ENCODE measurements at places on chromosomes 12 and 14.
A peak's percentile ranks its signal among the peaks of the same experiment; 100 is the strongest.

DNA sequence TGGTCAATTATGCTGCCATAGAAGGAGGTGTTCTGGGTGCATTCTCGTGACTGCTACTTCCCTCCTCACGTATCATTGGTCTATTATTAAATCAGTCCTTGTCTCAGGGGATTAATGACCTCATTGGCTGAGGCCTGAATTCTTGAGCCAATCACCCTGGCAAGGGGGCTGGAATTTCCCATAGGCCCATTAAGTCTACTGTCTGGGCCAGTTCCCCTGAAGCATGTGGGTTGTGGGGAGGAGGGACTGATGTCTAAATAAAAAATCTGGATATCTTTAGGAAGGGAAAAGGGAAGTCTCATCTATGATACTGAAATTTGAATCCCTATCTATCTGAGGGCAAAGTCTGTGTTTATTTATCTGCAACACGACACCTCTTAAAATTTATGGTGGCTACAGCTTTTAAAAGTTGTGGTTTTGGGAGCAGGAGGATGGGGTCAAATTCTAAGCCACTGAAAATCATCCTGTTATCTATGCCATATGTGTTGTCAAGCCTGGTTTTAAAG, 71.9 kb downstream of the DYRK2 start:
- no peak for DNase-seq

GRCh38 chr14:94330432-94330831, 7.3 kb upstream of the SERPINA6 start:
- no peak for DNase-seq

DNA sequence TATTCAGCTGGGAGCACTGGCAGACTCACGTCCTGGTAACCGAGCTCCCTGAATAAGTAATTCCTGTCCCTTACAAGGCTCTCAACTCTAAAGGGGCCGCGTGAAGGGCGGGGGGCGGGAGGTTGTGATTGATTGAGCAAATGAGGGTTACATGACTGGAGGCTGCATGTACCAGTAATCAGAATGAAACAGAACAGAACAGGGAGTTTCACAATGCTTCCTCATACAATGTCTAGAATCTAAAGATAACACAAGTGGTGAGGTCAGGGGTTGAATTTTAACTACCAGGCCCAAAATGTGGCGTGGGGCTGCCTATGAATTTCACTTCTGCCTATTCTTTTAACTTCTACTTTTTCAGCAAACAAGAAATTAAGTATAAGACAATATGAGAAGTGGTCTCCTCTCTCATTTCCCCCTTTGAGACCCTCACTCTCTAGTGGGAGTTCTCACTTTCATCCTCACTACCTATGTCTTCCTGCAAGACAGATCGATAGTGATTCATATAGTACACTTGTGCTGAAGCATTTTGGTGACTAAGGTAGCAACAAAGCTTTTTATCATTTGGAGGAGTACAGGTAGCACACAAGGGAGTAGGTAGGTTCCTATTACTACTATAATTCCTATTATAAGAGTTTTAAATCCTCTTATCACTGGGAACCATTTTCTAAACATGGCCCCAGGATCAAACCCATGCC, 239.8 kb downstream of the KTN1 start:
- DNase-seq = no peak

DNA sequence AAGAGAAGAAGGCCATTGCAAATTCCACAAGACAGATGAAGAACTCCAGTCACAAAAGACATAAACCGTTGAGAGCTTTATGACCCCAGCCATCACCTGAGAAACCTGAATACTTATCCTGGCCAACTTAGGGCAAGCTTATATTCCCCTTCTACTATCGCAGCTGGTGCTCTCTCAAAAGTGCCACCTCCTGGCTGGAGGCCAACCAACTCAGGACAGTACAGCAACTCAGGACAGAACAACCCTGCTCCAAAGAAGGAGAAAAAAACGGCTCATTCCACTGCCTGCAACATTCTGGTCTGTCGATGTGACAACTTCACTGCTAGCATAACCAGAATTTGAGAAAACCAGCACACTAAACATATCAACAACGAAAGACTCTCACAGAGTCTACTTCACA, 9.7 kb upstream of the KRT6B start:
- no peak for DNase-seq

- no peak for DNase-seq
These were observed 123.4 kb downstream of the CCDC91 start for GRCh38 chr12:28313631-28314030.

- no peak for DNase-seq
These were observed 124.9 kb upstream of the ATXN7L3B start for GRCh38 chr12:74412606-74413230.

DNA sequence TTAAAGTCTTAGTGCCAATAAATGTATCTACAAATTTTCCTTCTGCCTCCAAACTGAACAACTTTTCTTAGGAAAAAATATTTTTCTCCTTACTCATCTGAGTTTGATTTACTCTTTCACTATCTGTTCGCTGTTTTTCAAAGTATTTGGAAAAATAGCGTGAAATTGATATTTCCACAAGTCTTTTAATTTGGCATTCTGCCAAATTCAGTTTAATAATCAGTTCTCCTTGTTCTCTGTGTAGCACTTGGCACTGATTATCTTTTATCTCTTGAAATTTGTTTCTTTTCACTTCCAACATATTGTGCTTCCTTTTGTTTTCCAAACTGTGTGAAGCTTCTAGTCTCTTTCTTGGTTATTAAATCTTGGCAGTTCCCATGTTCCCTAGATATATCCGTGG, 559.8 kb downstream of the RPL10L start:
- no peak for DNase-seq

DNA sequence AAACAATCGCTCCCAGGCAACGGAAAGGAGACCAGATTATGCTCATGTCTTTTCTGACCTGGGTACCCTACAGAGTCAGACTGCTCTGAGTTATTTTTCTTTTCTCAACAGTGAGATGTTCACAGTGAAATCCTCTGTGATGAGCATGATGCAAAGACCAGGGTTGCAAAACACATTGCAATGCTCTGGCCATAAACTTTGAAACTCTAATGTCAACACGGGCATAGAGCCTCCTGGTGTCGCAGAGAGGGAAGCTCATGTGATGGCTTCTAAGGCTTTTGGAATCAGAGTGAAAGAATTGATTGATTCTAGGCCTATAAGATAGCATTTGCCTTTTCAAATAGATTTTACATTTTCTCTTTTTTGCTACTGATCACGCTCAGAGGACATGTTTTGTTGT, 193.4 kb downstream of the RASSF9 start:
- DNase-seq = no peak

GRCh38 chr14:36238666-36239363, 62.3 kb upstream of the PTCSC3 start:
- DNase-seq = no peak

- DNase-seq = no peak
These were observed 7.9 kb downstream of the GCN1 start for GRCh38 chr12:120186654-120187053.

GRCh38 chr12:31331242-31331641, 5.3 kb upstream of the SINHCAF start:
- DNase-seq = no peak

DNA sequence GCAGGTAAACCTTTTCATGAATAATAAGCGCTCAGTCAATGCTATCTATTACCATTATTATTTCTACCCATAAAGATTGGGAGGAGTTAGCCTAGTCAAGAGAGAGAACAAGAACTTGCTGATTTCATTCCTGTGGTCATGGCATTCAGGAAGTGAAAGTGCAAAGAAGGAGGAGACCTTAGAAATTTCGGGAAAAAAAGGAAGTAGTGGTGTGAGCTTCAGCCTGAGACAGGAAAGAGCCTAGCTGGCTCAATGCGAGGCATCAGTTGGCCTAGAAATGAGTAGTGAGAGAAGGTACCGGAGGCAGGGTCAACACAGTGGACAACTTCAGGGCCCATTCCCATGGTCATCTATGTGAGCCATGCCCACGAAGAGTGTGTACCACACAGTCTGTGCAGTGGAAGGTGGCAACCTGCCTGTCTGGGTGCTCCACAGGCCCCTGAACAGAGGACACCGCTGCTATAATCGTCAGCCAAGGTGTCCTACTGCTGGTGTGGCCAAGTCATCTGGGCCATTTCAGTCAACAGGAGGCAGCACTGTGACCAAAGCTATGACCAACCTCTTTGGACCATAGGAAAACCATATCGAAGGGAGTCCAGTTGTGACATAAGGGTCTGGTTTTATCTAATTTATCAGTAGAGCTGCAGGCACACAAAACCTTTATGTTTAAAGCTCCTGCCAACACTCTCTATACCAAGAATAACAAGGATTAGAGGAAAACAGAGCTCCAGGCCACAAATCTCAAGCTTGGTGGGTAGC, 16.2 kb upstream of the STON2 start:
- DNase-seq = no peak

DNA sequence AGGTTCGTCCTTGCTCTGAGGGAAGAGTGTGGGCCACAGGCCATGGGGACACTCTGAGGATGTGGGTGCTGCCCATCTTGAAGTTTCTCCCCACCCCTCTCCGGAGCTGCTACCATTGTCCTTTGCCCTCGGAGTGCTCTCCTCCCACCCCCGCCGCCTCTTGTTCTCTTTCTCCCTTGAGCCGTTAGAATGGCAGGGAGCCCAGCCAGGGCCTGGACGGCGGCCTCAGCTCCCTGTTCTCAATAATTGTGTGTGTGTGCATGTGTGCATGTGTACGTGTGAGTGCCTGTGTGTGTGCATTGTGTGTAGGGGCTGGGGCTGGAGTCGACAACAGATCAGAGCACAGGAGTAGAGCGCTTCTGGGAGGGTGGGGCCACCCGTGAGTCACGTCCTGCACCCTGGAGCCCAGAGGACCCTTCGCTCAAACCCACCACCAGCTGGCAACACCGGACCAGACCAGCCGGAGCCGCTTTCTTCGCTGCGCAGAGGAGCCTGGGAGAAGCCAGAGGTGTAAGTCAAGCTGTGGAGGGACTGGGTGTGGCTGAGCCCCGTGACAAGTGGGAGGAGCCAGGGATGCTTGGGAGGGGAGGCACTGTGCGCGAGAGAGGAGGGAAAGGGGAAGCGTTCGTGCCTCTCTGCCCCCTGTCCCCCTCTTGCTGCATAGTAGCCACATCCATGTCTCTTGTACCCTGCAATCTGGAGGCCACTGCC, 25.9 kb upstream of the KCNA5 start:
- DNase-seq = no peak

DNA sequence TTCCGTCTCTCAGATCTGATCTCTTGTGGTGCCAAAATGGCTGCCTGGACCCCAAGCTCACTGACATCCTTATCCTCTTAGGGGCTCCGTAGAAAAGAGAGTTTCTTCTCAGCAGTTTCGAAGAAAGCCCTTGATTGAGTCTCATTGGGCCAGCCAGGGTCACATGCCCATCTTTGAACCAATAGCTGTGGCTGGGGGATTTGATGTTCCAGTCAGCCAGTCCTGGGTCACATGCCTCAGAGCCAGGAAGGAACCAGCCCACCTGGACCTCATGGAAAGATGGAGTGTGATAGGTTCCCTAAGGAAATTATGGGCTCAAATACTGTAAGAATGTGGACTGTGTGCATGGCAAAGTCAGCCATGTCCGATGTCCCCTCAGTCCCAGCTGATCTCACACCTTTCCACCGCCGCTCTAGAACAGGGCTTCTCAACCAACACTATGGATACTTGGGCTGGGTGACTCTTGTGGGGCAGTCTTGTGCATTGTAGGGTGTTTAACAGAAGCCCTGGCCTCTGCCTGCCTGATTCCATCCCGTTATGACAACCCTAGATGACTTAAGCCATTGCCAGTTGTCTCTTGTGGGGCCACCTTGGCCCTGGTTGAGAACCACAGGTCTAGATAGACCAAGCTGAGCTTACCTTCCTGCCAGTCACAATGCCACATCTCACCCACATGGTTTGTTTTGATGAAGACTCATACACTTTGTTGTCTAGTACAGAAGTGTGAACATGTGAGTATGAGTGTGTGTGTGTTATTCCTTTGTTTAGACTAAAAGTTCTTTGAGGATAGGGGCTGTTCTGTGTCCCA, 163.9 kb downstream of the ADGRD1 start:
- no peak for DNase-seq

DNA sequence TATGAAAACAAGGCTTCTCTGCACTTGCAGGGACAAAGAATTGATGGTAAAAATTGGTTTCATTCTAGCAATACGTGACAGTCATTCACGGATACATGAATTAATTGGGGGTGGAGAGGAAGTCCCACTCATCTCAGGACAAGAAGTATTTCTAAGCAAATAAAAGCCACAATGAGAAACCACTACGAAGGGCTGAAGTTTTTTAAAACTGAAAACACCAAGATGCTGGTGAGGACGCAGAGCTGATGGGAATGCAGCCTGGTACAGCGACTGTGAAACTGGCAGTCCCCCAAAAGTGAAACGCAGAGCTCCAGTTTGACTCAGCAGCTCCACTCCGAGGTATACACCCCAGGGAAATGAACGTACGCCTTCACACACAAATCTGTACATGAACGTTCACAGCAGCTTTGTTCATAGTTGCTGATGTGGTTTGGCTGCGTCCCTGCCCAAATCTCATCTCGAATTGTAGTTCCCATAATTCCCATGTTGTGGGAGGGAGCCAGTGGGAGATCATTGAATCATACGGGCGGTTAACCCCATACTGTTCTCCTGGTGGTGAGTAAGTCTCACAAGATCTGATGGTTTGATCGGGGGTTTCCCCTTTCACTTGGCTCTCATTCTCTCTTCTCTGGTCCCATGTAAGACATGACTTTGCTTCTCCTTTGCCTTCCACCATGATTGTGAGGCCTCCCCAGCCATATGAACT, 89.0 kb downstream of the SCARB1 start:
- DNase-seq = peak; percentile 70

DNA sequence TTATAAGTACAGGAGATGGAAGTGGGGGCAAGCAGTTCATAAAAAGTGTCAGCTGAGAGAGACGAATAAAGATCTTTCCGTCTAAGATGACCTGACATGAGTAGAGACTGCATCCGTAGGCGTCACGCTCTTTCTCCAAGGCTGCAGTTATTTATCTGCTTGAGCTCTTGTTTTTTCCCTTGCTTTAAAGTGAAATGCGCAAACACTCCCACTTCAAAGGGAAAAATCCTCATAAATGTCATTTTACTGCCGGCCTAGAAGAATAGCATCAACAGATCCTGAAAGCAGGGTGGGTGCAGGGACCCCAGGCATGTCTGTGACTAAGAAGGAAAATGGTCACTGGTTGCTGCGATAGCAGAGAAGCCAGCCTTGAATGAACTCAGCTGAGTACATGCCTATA, 647.4 kb downstream of the MED13L start:
- no peak for DNase-seq

DNA sequence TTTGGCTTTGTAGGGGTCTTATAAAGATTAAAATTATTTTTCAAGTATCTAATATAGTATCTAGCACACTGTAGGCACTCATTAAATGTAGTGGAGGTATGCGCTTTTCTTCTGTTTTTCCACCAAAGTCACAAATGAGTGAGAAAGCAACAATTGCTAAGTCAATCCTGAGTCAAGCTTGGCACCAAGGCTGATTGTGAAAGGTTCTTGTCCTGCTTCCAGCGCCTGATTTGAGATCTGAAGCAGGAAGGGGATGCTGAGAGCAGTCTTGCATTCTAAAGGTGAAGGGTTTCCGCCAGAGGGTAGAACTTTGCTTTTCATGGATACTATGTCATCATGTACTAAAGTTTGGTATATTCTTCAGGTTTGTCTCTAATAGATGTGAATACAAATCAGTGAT, 64.9 kb upstream of the DAAM1 start:
- DNase-seq = no peak
